NCI-H1092 treated with DMSO at 0.1 percent for 48 hours (cell line): ENCODE measurements at places on chromosomes 2 and 18.

DNA sequence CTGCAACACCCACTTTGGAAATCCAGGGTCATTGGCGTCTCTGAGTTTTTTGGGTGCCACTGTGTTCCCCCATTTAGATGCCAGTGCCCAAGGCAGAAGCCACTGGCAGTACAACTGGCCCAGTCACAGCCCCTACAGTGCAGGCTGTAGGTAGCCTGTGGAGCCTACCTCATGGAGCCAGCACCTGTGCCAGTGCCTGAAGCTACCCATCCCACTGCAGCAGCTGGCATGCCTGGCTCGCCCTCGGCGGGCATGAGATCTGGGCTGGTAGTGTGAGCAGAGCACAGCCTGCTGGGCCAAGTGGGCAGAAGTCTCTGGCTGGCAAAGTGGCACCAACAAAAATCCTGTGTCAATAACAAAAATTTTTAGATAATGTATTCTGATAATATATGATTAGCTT lies 1111.4 kb upstream of the NXPH2 start:
- no peak for DNase-seq

GRCh38 chr2:20434588-20435294 lies 12.1 kb upstream of the RHOB start:
- DNase-seq, result no peak

DNA sequence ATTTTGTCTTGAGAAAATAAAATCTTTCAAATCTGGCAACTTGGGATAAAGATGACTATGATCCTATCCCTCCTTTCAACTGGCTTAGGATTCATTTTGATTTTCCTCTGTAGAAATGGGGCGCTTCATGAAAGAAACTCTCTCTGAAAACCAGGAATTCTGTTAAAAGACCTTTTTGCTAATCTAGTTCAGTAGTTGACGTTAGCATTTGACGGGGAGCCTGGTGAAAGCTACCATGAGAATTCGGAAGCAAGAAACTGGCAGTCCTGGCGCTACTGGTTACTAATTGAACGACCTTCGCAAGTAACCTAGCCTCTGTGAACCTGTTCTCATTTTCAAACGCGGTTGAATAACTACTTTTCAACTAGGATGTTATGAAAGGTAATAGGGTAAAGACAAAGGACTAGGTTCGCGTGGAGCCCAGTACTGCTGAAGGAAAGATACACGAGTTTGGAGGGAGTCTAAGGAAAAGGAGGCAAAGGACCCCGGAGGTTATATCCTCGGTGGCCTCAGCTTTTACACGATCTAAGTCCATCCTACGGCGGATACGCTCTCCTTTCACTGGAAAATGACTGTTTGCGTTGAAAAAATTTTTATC lies 604 bp upstream of the STK11IP start:
- peak; percentile 47 for DNase-seq

GRCh38 chr2:95025406-95026319 lies at the start of gene MAL:
MAL (plus strand) TSS chr2:95025708; CDS start chr2:95025793, 85 bp downstream.
- DNase-seq, result no peak

DNA sequence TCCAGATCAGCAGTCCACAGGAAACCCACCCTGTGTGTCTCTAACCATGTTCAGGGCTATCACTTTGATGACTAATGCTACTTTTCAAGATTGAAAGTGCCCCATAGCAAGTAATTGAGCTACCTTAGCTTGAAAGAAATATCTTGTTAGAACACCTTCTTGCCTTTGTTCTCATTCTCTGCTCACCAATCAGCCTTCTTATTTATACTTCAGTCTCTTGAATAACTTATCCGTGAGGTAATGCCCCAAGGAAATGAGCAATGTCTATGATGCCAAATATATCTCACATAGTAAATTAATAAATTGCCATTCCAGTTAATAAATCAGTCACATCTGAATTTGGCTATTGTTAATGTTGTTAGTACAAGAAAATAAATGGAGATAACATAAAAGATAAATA lies 141.6 kb downstream of the WDPCP start:
- DNase-seq, result no peak

GRCh38 chr2:148876595-148877402 lies 1.8 kb downstream of the KIF5C start:
- DNase-seq, result peak; percentile 93

DNA sequence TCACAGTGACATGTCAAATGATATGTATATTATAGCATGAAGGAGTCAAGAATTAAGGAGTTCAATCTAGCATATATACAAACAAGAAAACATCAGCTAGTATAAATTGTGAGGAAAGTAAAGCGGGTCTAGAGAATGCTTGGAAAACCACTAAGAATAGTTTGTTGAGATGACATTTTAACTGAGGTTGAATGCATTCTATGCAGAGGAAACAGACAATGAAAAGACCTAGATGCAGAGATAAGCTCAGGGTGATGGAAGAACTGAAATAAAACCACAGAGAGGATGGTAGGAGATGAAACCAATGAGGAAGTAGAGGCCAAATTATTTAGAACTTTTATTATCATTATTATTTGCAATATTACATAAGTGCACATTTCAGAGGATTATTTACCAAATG lies 803.6 kb upstream of the FANCL start:
- no peak for DNase-seq

DNA sequence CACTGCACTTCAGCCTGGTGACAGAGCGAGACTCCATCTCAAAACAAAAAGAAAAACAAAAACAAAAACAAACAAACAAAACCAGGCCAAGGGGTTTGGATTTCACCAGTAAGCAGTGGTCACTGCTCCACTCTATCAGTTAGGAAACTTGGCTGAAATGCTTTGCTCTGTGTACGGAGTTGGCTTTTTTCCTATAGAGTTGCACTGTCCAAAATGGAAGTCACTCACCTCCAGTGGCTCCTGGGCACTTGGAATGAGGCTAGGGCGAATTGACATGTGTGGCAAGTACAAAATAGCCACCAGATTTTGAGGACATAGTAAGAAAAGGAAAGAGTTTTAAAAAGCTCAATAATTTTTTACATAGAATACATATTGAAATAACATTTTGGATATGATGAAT lies 228.7 kb downstream of the LOXHD1 start:
- DNase-seq, result no peak

DNA sequence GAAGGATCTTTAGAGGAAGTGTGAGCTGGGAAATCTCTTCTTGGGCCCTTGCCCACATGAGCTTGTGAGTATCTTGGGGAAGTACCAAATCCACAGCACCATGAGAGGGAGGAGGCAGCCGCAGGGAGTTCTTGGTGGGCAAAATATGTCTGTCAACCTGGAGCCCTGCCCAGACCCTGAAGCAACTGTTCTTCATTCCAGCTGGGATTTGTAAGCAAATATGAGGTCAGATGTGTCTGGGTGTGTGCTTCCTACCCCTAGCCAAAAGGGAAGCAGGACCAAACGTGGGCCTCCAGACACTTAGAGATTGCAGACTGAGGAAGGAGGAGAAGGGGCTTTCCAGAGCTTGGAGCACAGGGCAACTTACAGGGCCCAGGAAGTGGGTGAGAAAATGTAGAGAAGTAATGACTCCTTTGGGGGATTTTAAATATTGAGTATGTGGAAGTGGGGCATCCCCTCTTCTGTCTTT lies 41.9 kb downstream of the TMEM247 start:
- no peak for DNase-seq

DNA sequence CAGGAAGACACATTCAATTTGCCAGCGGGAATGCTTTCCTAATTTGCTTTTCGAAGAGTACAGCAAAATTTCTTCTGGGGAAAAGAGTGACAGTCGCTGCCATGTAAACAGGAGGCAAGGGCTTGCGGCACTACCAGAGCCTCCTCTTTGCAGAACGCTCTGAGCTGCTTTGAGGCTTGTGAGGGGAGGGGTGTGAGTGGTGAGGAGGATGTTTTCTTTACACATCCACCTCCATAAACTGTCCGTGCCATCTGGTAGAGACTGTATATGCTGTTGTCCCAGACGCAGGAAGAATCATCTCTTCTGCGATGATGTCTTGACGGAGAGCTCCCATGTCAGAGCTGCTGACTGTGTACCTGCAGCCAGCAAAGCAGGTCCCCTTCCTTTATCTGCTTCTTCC lies 138.0 kb downstream of the SOCS6 start:
- DNase-seq, result no peak

- DNase-seq, result no peak
Measured at GRCh38 chr2:52465287-52465686, 1302.3 kb upstream of the CHAC2 start.

GRCh38 chr2:7262727-7263126 lies 345.5 kb downstream of the RNF144A start:
- no peak for DNase-seq

DNA sequence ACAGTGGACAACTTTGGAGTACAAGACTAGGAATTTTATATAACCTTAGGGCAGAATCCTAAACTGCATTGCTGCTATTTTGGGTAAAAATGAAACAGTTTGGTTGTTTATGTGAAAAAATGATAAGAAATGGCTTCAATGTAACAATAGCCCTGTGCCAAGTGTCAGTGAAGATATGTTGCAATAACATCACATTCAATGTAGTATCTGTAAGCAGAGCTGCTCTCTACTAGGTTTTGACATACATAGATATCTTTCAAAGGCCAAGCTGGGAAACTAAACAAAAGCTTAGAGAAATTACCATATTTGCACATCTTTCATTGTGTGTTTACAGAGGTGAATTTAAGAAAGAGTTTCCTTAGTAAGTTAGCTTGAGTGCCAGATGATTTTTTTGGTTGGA lies 135.0 kb upstream of the DOK6 start:
- no peak for DNase-seq

DNA sequence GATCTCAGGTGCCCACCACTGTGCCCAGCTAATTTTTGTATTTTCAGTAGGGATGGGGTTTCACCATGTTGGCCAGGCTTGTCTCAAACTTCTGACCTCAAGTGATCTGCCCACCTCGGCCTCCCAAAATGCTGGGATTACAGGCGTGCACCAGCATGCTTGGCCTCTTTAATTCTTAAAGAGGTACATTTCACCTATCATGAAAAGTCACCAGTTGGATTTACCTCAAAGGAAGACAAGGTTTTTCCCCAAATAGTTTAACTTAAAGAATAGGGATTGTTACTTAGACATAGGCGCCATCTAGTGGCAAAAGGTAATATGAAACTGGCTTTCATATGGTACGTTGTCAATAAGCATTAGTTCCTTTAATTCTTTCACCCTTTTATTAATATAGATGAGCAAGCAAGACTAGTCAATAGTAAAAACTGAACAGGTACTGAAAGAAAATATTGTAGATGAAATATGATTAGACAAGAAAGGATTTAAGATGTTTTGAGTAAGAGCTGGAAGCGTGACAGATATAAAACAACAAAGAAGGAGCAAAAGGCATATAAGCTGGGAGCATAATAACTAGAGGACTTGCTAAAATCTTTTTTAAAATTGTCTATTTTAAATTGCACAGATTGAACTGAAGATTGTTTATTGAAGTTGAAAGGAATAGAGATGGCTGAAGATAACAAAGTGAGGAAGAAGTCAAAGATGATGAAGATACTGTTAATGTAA lies 35.0 kb upstream of the PSMD14 start:
- DNase-seq, result peak; percentile 43

DNA sequence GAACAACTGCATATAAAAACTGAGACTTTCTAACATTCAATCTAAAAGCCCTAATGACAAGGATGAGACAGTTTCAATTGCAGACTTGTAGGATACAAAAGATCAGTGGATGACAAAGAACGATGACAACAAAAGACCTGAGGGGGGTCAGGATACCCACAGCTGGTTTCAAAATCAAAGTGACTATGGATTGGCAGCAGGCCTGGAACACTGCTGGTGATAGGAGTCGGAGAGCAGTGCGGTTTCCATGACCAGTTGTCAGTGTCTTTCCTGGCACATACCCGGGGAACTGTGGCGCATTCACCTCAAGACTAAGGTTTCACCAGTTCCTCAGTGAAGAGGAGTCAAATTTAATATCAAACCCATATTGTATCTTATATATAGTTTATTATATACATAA lies 42.0 kb downstream of the EHD3 start:
- DNase-seq, result no peak

DNA sequence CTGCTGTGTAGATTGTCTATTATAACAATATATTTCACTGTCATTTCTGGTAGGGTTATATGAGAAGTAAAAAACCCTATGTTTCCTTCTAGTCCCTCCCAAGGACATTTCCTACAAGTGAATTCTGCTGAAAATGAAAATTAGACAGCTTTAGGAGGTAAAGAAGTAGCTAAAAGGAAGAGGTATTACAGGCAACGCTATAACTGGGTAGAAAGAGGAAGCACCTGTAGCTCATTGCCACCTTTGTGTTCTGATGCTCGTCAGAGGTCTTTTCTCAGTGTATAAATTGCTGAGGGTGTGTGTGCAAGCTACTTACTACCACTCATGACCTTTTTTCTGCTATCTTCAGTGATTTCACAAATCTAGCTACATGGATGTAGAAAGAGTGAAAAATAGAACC lies 1.4 kb downstream of the DNAJC10 start:
- peak; percentile 17 for DNase-seq

DNA sequence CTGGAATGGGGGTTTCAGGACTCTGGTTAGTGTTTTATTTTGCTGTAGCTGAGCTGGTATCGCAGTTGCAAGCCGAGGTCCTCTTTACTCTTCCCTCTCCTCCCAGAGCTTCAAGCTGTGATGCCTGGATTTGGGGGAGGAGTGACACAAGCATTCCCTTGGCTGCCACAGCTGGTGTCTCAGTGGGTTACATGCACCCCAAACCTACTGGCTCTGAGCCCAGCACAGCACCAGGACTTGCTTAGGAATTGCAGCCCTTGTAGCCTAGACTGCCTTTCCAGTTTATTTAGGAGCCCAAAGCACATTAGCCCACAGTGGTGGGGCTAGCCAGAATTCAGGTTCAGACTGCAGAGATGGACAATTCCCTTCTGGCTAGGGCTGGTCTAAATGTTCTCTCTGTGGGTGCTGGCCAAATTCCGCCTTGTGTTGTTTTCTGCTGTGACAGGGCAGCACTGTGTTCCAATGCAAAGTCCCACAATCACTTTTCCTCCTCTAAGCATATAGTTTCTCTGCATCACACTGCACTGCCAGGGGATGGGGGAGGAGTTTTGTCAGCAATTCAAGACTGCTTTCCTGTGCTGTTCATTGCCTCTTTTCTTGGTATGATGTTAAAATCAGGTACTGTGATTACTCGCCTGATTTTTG lies 122.8 kb downstream of the SLC4A10 start:
- no peak for DNase-seq

DNA sequence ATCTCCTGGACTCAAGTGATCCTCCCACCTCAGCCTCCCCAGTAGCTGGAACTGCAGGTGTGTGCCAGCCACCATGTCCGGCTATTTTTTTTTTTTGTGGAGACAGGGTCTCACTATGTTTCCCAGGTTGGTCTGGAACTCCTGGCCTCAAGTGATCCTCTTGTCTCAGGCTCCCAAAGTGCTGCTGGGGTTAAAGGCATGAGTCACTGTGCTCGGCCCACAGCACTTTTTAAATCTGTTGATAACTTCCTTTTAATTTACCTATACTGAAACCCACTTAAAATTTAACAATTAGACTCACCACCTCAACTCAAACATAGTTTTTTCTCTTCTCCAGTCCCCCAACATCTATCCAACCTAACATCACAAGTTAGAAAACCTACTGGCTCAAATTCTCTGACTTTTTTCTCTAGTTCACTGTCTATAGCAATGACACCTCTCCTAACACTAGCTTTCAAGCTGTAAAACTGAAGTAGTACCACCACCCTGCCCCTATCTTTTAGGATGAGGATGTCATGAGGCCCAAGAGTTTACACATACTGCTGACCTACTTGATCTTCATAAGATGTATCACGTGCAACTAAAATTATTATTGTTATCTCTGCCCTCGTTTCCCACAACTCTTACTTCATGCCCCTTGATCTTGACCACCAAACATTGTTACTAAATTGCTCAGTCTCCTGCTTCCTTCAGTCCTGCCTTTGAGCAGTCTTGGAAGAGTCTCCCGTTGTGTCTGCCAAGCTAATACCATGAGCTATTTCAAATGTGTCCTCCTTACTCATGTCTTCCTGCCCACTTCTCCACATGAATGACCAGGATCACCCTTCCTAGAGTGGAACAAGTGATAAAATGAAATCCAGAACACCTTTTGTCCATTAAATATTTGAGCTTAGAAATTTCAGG lies 142.3 kb upstream of the ZFP36L2 start:
- no peak for DNase-seq
